ENCODE measurements at places on chromosomes 2 and 18. TPM values are rescaled to one million over a fixed set of nuclear protein-coding genes. Genes with fewer than 3 reads are reported as not detected.

Gene NEB
- 0.30 TPM for total RNA-seq

Gene NPAS2
- 21.7 TPM for total RNA-seq

Gene HSPD1
- 227 TPM for total RNA-seq

Gene MOCOS
- 5.3 TPM for total RNA-seq

Gene C1QL2
- total RNA-seq: not detected

Gene ABCG8
- not detected for total RNA-seq

Gene SIX3
- total RNA-seq: not detected

Gene MARCHF4
- 16.3 TPM for total RNA-seq

Gene MDH1B
- not detected for total RNA-seq

Gene ATP6V1C2
- total RNA-seq: not detected

Gene MYO1B
- 64.7 TPM for total RNA-seq

Gene LGALSL
- total RNA-seq: 2.1 TPM

Gene PLGLB2
- total RNA-seq: not detected

Gene NGEF
- 0.53 TPM for total RNA-seq

Gene EPC2
- total RNA-seq: 10.3 TPM

Gene ARL4C
- 3.3 TPM for total RNA-seq

Gene RTP5
- not detected for total RNA-seq

Gene ALPG
- 0.07 TPM for total RNA-seq

Gene TUBA4B
- total RNA-seq: not detected

Gene GPR35
- total RNA-seq: not detected

Gene RAB6C
- not detected for total RNA-seq

Gene IL1R1
- 8.9 TPM for total RNA-seq

Gene AP1S3
- total RNA-seq: 3.7 TPM

Gene PARD3B
- total RNA-seq: 3.0 TPM

Gene FNDC4
- total RNA-seq: 20.3 TPM

Gene CPO
- total RNA-seq: not detected

Gene SANBR
- 7.8 TPM for total RNA-seq

Gene SIGLEC15
- 1.7 TPM for total RNA-seq

Gene ALK
- total RNA-seq: not detected

Gene SFT2D3
- total RNA-seq: 7.8 TPM

Gene DYSF
- 212 TPM for total RNA-seq

Gene NUP35
- 21.9 TPM for total RNA-seq

Gene CYP27A1
- total RNA-seq: 7.4 TPM

Gene PPP1R7
- total RNA-seq: 104 TPM

Gene TSPYL6
- not detected for total RNA-seq

Gene FBXO15
- not detected for total RNA-seq

Gene PAPOLG
- total RNA-seq: 10.7 TPM

Gene CDH7
- not detected for total RNA-seq

Gene MRO
- total RNA-seq: not detected

Gene TM4SF20
- total RNA-seq: not detected

Gene CD8B2
- total RNA-seq: not detected

Gene SERPINB3
- not detected for total RNA-seq

Measured in mammary microvascular endothelial cell (primary cell).